HEK293T (cell line): ENCODE measurements at places on chromosomes 2 and 18.

DNA sequence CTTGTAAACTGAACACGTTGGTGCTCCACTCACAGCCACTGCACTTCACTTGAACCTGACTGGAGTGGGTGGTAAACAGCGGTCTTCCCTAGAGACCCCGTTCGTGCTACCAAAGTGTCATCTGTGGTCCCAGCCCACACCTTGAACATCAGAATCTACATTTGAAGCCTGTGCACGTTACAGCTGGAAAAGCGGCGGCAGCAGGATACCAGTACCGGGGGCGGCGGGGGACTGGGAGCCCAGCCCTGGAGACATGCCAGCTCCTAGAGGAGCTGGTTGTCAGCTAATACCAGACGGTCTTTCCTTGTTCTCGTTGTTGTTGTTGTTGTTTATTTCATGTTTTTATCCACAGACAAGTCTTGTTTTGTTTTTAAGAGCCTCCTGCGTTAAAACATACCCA lies 156.7 kb downstream of the WDSUB1 start:
- no peak for DNase-seq

- DNase-seq, result no peak
Measured at GRCh38 chr2:136257893-136258292, 139.9 kb upstream of the CXCR4 start.

GRCh38 chr2:190344276-190344827 lies 963 bp downstream of the INPP1 start:
- DNase-seq, result peak; percentile 43

GRCh38 chr2:11802782-11803191 lies 56.4 kb downstream of the LPIN1 start:
- DNase-seq, result no peak
